Activated naive CD4-positive, alpha-beta T cell treated with anti-CD3 and anti-CD28 coated beads for 36 hours (primary cell): ENCODE measurements at places on chromosomes 16 and 17.

DNA sequence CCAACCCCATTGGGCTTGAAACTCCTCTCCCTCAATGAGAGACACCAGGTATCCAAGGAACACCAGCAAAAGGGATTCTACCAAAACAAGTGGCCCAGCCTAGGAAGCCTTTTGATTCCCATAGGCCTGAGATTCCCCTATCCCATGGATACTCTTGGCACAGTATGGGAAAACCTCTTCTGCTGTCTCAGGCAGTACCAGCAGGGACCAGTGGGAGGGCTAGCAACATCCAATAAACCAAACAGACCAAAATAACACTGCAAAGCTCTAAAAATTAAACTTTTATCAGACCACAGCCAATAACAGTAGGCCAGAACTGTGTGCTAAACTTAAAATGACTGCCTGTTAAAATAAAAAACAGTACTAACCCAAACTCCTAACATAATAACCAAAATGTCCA is 153.9 kb upstream of the CES5A start:
- no peak for DNase-seq

- no peak for DNase-seq
Measured at GRCh38 chr17:63601439-63602371, 1.0 kb downstream of the TACO1 start.

DNA sequence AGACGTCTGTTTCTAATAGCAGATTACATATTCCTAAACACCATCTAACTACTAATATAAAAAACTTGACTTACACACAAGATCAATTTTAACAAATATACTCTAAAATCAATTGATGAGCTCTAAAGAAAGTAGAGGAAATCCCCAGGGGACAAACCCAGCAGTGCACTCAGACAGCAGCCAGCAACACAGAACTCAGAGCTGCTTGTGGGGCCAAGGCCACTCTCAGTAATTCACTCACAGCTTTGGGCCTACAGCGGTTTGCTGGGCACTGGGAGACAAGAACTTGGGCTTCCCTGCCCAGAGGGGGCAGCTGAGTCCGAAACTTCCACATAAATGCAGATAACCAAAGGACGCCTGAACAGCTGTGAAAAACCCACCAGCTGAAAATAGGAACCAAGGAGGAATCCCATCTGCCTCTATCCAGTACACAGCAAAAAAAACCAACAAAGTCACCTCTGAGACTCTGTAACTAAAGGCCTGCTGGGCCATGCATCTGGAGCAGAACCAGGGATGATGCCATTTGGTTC is 21.4 kb downstream of the NPLOC4 start:
- no peak for DNase-seq

- no peak for DNase-seq
Measured at GRCh38 chr17:4576161-4576558, 8.2 kb upstream of the SMTNL2 start.

DNA sequence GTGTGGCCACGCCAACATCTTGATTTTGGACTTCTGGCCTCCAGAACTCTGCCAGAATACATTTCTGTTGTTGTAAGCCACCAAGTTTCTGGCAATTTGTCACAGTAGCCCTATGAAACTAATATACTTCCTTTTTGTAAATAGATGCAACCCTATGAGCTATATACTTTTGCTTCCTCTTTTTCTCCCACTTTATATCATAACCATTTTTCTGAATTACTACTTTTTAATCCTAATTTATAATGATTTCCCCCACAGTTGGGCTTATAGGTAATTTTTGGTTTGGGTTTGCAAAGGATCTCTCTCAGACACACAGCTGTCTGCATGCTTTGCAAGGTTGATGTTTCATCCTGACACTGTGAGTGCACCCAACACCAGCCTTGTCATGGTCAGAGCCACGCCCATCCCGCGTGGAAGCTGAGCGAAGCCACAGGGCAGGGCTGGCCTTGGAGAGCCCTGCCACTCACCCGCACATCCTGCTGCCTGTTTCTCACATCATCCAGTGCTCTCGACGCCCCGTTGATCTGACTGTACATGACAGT is 5.8 kb downstream of the TRIM25 start:
- peak; percentile 30 for DNase-seq

GRCh38 chr17:4610162-4610561 is 25.8 kb downstream of the SMTNL2 start:
- DNase-seq = no peak

DNA sequence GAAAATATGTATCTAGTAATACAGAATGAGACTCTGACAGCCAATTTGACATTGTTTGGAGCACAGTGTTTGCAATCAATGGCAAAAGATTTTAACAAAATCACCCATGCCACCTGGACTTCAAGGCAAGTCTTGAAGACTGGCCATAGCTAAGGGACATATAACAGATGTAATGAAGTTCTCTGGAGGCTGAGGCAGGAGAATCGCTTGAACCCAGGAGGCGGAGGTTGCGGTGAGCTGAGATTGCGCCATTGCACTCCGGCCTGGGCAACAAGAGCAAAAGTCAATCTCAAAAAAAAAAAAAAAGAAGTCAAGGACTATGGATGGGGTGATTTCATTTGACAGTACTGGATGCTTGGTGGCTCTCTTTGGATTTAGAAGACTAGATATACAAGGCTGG is 5.6 kb upstream of the BPTF start:
- no peak for DNase-seq

GRCh38 chr17:36921095-36921851 is 16.0 kb upstream of the LHX1 start:
- peak; percentile 79 for DNase-seq

GRCh38 chr16:15482068-15482747 is 47.8 kb downstream of the BMERB1 start:
- DNase-seq = peak; percentile 76

GRCh38 chr17:18093616-18094408 is 6.1 kb downstream of the DRG2 start:
- DNase-seq = peak; percentile 43
